Pancreas (tissue), 10 donors: ENCODE measurements at places on chromosomes 11 and 22. TPM values are rescaled to one million over a fixed set of nuclear protein-coding genes. Genes with fewer than 3 reads are reported as not detected.

Gene RHOD
- 45.8 TPM for polyA plus RNA-seq

Gene MYO7A
- 13.3 TPM for polyA plus RNA-seq

Gene CRACR2B
- polyA plus RNA-seq = 263 TPM

Gene ISX
- polyA plus RNA-seq = 0.14 TPM

Gene CASP1
- 4.8 TPM for polyA plus RNA-seq

Gene KCNJ4
- polyA plus RNA-seq = not detected

Gene CARD10
- 30.2 TPM for polyA plus RNA-seq

Gene RAB39A
- polyA plus RNA-seq = 0.21 TPM

Gene ZP1
- 0.34 TPM for polyA plus RNA-seq

Gene CHEK1
- 1.3 TPM for polyA plus RNA-seq

Gene TCN1
- 0.80 TPM for polyA plus RNA-seq

Gene OAF
- 21.6 TPM for polyA plus RNA-seq

Gene MMP1
- polyA plus RNA-seq = not detected

Gene NECTIN1
- 7.9 TPM for polyA plus RNA-seq

Gene LBHD1
- polyA plus RNA-seq = 7.1 TPM

Gene MAFF
- polyA plus RNA-seq = 16.7 TPM

Gene CHRDL2
- polyA plus RNA-seq = 3.8 TPM

Gene ZC3H12C
- 1.5 TPM for polyA plus RNA-seq

Gene CABP4
- 1.2 TPM for polyA plus RNA-seq

Gene TYMP
- 58.6 TPM for polyA plus RNA-seq

Gene CHRM4
- not detected for polyA plus RNA-seq

Gene TRIM6
- 1.1 TPM for polyA plus RNA-seq

Gene IL18
- 9.8 TPM for polyA plus RNA-seq

Gene OR8A1
- 0.02 TPM for polyA plus RNA-seq

Gene ZBTB16
- 41.3 TPM for polyA plus RNA-seq

Gene OR5B21
- not detected for polyA plus RNA-seq

Gene PHF21B
- polyA plus RNA-seq = 2.9 TPM

Gene C11orf42
- not detected for polyA plus RNA-seq

Gene PLAAT2
- polyA plus RNA-seq = 0.26 TPM

Gene CD6
- 0.65 TPM for polyA plus RNA-seq

Gene LDHAL6A
- not detected for polyA plus RNA-seq

Gene HBE1
- not detected for polyA plus RNA-seq

Gene MMP11
- 1.3 TPM for polyA plus RNA-seq

Gene KLHL35
- 1.7 TPM for polyA plus RNA-seq

Gene PNPLA3
- 0.07 TPM for polyA plus RNA-seq

Gene TECTA
- polyA plus RNA-seq = 0.73 TPM

Gene SLC22A25
- polyA plus RNA-seq = not detected

Gene MRPL11
- polyA plus RNA-seq = 29.2 TPM

Gene NCAM1
- polyA plus RNA-seq = 7.8 TPM

Gene PANX2
- polyA plus RNA-seq = 0.68 TPM

Gene CCDC116
- 1.2 TPM for polyA plus RNA-seq

Gene BARX2
- 3.8 TPM for polyA plus RNA-seq

Gene UPK3A
- not detected for polyA plus RNA-seq
